ENCODE measurements at places on chromosomes 3 and 15.

DNA sequence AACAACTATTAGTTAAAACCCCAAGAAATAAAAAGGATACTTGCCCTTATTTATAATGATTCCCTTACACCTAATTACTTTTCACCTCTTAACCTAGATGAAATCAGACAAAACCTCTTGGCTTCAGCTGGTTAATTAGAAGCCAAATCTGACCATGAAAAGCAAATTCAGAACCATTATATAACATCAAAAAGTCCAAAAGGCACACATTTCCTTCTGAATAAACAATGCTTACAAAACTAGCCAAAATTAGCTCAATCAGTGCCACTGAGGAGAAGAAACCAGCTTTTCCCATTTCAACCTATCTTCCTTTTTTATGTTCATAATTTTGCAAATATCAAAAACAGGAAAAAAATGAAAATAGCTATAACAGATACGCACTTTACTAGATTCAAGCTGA, 3.2 kb downstream of the EHHADH start:
- DNase-seq, result no peak

- no peak for DNase-seq
These were observed 9.9 kb downstream of the TLE3 start for GRCh38 chr15:70087708-70088352.

GRCh38 chr15:71187526-71187925, 72.3 kb downstream of the THSD4 start:
- no peak for DNase-seq

DNA sequence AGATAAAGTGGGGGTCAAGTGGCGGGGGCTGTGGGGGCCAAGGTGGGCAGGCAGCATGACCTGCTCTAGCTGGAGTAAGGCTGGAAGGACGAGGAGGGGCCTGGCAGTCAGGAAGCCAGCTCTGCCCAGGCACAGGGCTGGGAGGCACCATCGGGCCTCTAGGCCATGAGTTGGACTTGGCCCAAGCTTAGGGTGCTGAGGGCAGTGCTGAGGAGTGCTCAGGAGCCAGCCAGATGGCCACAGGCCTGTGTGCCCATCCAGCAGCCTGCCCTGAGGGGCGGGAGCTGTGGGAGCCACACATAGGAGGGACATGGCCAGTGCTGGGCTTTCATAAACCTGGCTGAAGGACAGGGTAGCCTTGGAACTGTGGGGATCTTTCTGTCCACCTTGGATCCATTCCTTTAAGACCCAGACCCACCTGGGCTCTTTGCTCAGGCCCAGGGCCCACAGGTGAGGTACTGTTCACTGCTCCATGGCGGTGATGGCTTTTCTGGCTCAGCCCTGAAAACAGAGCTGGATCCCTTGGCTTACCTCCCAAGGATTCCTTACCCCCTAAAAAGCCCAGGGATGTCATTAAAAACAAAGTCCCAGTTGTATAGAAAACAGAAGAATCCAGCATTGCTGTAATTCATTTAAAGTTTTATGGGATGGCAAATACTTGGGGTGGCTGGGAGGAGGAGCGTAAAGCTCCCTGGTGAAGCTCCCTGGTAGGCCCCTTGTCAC, 137.0 kb downstream of the DNAJB8 start:
- no peak for DNase-seq

DNA sequence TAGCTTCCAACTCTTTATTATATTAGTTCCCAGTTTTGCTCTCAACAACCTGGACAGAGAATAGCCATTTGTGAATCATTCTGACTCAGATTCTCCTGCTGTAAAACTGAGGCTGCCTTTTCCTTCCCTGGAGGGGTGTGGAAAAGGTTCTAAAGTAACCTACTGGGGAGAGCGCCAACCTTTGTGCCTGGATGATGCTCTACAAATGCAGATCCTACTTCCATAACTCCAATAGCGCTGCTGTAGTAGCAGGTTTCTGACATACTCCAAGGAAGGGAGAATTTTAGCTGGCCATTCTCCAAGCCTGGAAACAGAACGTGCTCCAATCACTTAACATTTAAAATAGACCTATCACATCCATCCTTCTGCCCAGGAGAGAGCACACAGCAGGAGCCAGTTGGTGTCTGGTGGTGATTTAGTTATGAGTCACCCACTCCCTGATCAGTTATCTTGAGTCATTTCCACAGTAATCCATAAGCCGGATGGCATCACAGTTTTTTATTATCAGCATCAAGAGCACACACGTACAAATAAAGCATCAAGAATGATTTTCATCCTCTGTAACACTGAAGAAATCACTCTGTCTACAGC, 38.3 kb downstream of the MYH15 start:
- DNase-seq, result no peak
